ENCODE measurements at places on chromosomes 11 and 22.

DNA sequence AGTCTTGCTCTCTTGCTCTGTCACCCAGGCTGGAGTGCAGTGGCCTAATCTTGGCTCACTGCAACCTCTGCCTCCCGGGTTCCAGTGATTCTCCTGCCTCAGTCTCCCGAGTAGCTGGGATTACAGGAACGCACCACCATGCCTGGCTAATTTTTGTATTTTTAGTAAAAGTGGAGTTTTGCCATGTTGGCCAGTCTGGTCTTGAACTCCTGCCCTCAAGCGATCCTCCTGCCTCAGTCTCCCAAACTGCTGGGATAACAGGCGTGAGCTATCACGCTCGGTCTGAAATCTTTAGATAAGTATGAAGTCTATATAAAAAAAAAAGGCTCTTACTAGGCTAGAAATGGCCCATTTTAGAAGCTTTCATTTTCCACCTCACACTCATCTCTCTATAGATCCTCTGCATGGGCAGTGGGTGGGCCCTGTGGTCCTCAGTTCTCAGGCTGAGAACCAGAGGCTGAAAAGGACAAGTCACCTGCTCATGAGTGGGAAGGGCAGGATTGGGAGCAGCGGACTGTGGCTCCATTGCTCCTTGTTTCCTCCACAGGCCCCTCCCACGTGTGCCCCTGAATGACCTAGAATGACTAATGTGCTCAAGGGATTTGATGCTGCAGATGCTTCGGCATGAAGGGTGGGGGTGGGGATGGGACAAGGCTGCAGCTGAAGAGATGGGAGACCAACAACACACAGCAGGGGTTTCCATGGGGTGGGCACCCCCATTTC is 19.8 kb upstream of the PRAME start:
- peaks cover 4% of the 10 kb centered on the region for H3K4me1 ChIP-seq
- H3K27me3 ChIP-seq, result no peaks in the 10 kb centered on the region

- peaks cover 4% of the 10 kb centered on the region for H3K27me3 ChIP-seq
- no peaks in the 10 kb centered on the region for H3K4me1 ChIP-seq
- H3K27ac ChIP-seq, result no peak overlapping the region
- no peak for DNase-seq
- no peaks in the 10 kb centered on the region for H3K36me3 ChIP-seq
These were observed 108.7 kb upstream of the SNX19 start for GRCh38 chr11:131025020-131025419.

DNA sequence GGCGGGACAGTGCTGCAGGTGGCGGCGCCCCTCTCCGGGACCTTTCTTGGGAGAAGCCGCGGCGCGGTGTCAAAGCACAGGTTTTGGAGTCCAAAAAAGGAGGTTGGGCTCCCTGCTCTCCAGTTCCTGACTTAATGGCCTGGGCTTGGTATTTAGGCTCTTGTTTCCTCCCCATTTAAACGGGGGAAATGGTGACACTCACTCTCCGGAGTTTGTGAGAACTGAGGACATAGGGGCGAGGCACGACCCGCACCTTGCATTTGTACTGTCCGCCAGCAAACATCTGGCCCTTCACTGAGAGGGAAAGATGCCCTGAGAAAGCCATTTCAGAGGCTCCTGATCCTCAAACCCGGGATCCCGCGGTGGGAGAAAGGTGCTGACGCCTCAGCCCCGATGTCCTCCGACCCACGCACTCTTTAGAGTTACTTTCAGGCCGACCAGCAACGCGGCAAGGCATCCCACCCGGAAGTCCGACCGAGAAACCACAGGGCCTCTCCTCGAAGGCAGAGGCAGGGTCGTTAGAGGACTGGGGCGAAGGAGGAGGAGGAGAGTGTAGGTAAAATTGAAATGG is 2.9 kb upstream of the WDR74 start:
- H3K4me1 ChIP-seq, result peaks cover 21% of the 10 kb centered on the region
- DNase-seq, result peak; percentile 27
- H3K4me3 ChIP-seq, result no peak overlapping the region
- peaks cover 13% of the 10 kb centered on the region for H3K36me3 ChIP-seq
- no peaks in the 10 kb centered on the region for H3K27me3 ChIP-seq

DNA sequence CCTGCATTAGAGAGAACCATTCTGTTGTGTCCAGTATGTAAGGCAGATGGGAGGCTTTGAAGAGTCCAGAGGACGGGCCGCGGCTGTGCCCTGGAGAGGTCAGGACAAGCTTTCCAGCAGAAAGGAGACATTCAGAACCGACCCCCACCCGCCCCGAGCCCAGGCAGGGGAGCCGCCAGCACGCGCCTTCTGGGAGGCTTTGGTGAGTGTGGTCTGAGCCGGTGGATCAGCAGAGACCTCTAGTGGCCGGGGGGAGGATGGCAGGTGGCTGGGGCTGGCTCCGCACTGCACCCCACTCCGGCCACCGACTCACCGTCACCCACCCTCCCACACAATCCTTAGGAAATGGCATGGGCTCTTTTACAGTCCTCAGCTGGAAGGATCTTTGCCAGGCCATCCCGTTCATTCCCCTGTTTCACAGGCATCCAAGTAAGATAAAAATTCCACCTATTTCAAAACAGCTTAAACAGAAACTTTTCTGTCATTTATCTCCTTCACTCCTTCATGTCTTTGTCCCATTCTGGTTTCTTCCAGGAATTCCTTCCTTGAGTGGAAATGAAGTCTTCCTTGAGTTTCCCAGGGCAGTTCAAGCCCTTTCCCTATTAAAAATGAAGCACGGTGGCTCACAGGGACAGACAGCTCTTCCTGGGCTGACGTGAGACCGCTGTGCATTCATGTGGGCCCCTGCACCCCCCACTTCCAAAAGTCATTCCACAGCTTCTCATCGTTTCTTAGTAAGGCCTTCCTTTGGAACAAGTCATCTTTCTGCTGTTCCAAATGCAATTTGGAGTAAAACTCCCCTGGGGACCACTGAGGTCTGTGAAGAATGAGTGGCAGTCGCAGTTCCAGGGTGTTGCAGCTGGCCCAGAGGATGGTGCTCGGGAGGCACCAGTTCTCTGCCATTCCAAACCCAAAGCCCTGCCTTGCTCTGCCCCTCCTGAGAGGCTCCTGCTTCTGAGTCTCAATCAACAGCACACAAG is 91.0 kb downstream of the FEZ1 start:
- H3K27me3 ChIP-seq, result peaks cover 87% of the 10 kb centered on the region
- peaks cover 6% of the 10 kb centered on the region for H3K4me1 ChIP-seq
- peak overlapping the region; percentile 1 for H3K4me3 ChIP-seq
- no peaks in the 10 kb centered on the region for H3K36me3 ChIP-seq
- peak; percentile 44 for DNase-seq

- no peak overlapping the region for H3K27ac ChIP-seq
- peaks cover 5% of the 10 kb centered on the region for H3K36me3 ChIP-seq
- H3K4me1 ChIP-seq, result no peaks in the 10 kb centered on the region
- no peaks in the 10 kb centered on the region for H3K27me3 ChIP-seq
These were observed 60.5 kb upstream of the KCNQ1OT1 start for GRCh38 chr11:2760196-2760871.

GRCh38 chr11:121482231-121483129 is 29.7 kb upstream of the SORL1-AS1 start:
- no peaks in the 10 kb centered on the region for H3K27me3 ChIP-seq
- DNase-seq, result peak; percentile 76

GRCh38 chr11:85709941-85710702 is 24.1 kb upstream of the CCDC89 start:
- no peaks in the 10 kb centered on the region for H3K27me3 ChIP-seq
- H3K4me3 ChIP-seq, result no peak overlapping the region

DNA sequence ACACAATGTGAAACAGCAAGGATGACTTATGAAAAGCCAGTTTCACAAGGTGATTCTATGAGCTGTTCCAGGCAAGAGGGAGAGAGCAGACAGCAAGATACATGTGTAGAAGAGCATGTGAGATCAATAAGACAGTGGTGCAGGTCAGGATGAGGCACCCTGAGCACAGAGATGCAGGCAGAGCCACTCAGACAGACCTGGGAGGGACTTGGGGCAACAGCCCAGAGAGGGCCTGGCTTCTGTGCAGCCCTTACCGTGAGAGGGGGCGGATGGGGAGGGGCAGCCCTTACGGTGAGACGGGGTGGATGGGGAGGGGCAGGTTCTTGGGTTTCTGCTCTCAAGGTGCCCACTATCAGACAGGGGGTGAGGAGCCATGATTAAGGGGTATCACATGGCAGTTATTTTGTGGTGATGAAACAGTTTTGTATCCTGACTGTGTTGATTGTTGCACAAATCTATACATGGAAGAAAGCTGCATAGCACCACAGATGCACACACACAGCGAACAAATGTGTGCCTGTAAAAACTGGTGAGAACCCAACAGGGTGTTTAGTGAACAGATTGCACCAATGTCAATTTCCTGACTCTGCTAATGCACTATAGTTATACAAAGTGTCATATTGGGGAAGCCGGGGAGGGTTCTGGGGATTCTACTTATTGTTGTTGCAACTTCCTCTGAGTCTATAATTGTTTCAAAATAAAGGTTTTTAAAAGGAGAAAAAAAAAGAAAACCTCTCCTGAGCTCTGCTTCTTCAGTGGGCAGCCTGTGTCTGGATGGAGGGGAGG is 5.2 kb upstream of the C22orf42 start:
- peaks cover 14% of the 10 kb centered on the region for H3K27me3 ChIP-seq
- no peak overlapping the region for H3K27ac ChIP-seq
- H3K4me3 ChIP-seq, result no peak overlapping the region
- DNase-seq, result no peak
- no peaks in the 10 kb centered on the region for H3K4me1 ChIP-seq

DNA sequence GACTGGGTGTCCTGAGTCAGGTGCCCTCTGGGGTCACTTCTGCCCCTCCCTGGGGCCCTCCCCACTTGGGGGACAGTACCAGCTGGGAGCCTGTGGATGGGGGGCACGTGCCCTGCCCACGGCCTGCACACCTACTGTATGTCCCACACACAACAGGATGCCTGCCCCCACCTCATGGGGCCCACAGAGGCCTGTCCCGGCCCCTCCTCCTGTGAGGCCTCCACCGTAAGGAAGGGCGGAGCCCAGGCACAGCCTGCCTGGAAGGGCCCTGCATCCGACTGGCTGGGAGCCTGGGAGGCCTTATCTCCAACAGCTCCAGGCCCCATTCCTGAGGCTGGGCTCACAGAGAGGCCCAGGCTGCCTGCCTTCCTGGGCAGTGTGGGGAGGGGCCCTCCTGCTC is 47.8 kb downstream of the BRSK2 start:
- H3K4me1 ChIP-seq, result no peaks in the 10 kb centered on the region
- no peak for DNase-seq
- no peaks in the 10 kb centered on the region for H3K27me3 ChIP-seq
- H3K27ac ChIP-seq, result no peak overlapping the region

DNA sequence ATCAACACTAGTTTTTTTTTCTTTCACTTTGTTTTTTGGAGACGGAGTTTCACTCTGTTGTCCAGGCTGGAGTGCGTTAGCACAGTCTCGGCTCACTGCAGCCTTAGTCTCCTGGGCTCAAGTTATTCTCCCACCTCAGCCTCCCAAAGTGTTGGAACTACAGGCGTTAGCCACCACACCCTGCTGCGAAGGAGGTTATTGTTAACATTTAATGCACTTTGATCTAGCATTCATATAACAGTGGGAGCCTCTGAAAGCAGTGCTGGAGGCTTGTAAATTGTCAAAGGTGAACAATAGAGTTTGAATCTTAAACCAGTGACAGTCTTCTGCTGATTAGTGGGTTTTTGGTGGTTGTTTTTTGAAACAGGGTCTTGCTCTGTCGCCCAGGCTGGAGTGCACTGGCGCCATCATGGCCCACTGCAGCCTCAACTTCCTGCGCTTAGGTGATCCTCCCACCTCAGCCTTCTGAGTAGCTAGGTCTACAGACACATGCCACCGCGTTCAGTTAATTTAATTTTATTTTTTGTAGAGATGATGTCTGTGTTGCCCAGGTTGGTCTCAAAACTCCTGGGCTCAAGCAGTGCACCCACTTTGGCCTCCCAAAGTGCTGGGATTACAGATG is 96.9 kb upstream of the HORMAD2 start:
- H3K27me3 ChIP-seq, result no peaks in the 10 kb centered on the region
- no peak overlapping the region for H3K4me3 ChIP-seq
- H3K27ac ChIP-seq, result no peak overlapping the region
- H3K4me1 ChIP-seq, result no peaks in the 10 kb centered on the region
- DNase-seq, result no peak

DNA sequence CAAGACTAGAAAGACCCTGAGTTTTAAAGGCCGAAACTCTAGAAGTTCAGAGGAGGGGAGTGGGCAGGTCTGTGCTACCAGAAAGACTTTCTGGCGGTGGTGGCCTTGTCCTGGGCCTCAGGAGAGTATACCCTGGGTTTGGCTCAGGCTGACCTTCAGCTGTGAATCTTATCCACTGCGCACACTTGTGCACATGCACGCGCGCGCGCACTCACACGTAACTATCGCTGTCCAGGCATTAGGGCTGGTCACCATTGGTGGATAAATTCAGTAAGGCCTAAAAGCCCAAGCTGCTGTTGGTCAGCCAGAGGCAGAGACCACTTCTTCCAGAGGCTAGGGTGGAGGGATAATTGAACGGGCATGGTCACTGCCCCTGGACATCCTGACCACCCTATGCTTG is 25.1 kb downstream of the ARHGEF17 start:
- no peaks in the 10 kb centered on the region for H3K36me3 ChIP-seq
- H3K27ac ChIP-seq, result no peak overlapping the region
- no peak overlapping the region for H3K4me3 ChIP-seq
- no peaks in the 10 kb centered on the region for H3K4me1 ChIP-seq

- no peaks in the 10 kb centered on the region for H3K4me1 ChIP-seq
- no peak overlapping the region for H3K27ac ChIP-seq
- H3K36me3 ChIP-seq, result no peaks in the 10 kb centered on the region
- no peak for DNase-seq
These were observed 18.5 kb downstream of the KRTAP5-5 start for GRCh38 chr11:1647901-1648652.

DNA sequence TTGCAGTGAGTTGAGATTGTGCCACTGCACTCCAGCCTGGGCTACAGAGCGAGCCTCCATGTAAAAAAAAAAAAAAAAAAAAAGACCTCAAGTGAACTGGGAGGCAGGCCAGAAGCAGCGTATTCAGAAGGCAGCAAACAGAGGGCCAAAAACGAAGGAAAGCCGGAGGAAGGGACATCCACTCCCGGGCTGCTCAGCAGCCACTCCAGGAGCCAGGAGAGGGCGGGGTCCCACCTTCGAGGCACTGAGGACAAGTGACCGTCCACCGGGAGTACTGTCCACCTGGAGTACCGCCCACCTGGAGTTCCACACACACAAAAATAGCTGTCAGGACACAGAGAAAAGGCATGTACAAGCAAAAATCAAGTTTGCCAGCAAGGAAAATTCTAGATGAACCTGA is 5.5 kb downstream of the TOLLIP start:
- peaks cover 36% of the 10 kb centered on the region for H3K4me1 ChIP-seq
- H3K27ac ChIP-seq, result no peak overlapping the region
- H3K4me3 ChIP-seq, result no peak overlapping the region

GRCh38 chr11:126502982-126503381 is 147.5 kb downstream of the ST3GAL4 start:
- H3K4me3 ChIP-seq, result no peak overlapping the region
- H3K27ac ChIP-seq, result no peak overlapping the region
- peaks cover 5% of the 10 kb centered on the region for H3K36me3 ChIP-seq
- DNase-seq, result no peak
- H3K4me1 ChIP-seq, result no peaks in the 10 kb centered on the region

GRCh38 chr11:100908746-100909145 is 220.9 kb downstream of the PGR start:
- no peak for DNase-seq
- H3K27ac ChIP-seq, result no peak overlapping the region
- H3K4me3 ChIP-seq, result no peak overlapping the region
- H3K36me3 ChIP-seq, result no peaks in the 10 kb centered on the region
- H3K27me3 ChIP-seq, result no peaks in the 10 kb centered on the region

GRCh38 chr11:83836883-83837654 is 550.9 kb upstream of the CCDC90B start:
- H3K4me3 ChIP-seq, result no peak overlapping the region
- DNase-seq, result no peak
- no peaks in the 10 kb centered on the region for H3K36me3 ChIP-seq
- no peaks in the 10 kb centered on the region for H3K4me1 ChIP-seq
- peaks cover 17% of the 10 kb centered on the region for H3K27me3 ChIP-seq

All from naive B cell (primary cell).